ENCODE measurements at places on chromosomes 7 and 10.

DNA sequence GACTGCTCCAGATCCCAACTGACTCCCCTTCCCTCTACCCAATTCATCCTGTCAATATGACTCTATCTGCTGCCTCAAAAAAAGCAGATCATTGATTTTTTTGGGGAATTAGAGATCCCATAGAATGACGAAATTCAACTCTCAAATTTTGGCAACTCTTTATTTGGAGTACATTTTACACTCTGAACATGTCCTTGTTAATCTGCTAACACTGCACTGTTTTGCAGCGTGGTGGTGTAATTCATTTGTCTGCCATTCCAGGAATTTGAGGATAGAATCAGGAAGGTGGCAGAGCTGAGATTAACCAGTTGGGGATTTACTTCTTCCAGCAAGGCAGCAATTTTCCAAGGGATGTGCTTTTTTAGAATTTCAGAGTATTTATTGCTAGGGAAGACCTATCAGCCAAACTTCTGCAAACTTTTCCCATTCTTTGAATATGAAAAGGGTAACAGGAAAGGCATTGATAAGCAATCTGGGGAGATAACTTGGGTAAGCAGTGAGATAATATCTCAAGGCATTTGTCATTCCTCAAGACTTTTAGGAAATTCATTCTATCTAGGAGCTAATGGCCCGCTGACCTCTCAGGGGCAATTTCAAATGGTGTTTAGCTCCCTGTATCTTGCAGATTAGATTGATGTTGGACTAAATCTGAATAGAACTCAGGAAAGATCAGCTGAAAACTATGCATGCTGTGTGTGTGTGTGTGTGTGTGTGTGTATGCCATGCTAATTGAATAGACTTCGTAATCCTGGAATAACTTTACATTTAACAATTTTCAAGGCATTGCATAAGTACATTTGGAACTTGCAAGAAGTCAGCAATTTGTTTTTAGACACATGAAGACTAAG, 9.7 kb downstream of the BAMBI start:
- DNase-seq, result no peak

GRCh38 chr10:109963439-109963838, 40.1 kb upstream of the XPNPEP1 start:
- DNase-seq, result no peak

GRCh38 chr7:8154272-8154671, 107.7 kb downstream of the ICA1 start:
- no peak for DNase-seq

DNA sequence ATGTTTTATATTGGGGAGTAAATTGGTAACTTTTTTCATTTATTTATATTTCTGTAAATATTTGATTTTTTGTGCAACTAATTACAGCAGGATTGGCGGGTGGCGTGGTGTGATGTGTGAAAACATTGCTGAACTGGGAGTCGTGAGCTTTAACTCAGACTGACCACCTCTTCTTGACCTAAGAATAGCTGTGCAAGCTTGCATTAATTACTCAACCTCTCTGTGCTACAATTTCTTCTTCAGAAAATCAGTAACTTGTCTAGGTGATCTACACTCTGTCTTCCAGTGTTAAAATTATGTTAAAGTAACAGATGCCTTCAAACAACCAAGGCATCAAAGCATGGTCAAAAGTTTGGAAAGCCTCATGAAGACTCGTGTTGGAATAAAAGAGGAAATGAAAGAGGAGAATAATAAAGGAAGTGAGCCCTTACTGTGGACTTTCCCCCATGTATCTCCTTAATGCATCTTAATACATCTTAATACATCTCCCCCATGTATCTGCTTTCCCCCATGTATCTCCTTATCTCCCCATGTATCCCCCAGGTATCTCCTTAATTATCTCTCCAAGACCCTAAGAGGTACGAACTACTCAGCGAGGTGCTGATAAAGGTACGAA, 71.2 kb downstream of the SVIL start:
- DNase-seq, result no peak

- no peak for DNase-seq
Observed at GRCh38 chr10:51892965-51893658, 193.7 kb upstream of the CSTF2T start.

DNA sequence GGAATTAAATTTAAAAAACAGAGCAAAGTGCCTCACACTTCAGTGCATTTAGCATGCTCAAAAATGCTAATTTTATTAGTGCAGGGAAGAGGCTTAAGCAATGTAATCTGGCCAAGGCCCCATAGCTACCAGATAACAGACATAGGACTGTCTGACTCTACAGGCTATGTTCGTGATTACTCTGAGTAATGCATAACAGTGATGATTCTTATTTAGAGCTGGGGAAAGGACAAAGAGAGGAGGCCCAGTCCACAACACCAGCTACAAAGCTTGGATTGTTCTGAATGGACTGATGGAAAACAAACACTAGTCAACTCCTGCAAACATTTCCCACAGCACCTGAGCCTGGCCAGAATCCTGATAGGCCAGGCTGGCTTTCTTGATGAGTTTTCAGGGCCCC, 8.4 kb upstream of the CH25H start:
- no peak for DNase-seq

- DNase-seq, result no peak
Observed at GRCh38 chr7:22319424-22320403, 37.2 kb downstream of the RAPGEF5 start.

- DNase-seq, result peak; percentile 60
Observed at GRCh38 chr10:79068562-79069324, at the start of gene ZMIZ1. ZMIZ1 (plus strand) TSS chr10:79068966; CDS start chr10:79201633, 132,667 bp downstream.

DNA sequence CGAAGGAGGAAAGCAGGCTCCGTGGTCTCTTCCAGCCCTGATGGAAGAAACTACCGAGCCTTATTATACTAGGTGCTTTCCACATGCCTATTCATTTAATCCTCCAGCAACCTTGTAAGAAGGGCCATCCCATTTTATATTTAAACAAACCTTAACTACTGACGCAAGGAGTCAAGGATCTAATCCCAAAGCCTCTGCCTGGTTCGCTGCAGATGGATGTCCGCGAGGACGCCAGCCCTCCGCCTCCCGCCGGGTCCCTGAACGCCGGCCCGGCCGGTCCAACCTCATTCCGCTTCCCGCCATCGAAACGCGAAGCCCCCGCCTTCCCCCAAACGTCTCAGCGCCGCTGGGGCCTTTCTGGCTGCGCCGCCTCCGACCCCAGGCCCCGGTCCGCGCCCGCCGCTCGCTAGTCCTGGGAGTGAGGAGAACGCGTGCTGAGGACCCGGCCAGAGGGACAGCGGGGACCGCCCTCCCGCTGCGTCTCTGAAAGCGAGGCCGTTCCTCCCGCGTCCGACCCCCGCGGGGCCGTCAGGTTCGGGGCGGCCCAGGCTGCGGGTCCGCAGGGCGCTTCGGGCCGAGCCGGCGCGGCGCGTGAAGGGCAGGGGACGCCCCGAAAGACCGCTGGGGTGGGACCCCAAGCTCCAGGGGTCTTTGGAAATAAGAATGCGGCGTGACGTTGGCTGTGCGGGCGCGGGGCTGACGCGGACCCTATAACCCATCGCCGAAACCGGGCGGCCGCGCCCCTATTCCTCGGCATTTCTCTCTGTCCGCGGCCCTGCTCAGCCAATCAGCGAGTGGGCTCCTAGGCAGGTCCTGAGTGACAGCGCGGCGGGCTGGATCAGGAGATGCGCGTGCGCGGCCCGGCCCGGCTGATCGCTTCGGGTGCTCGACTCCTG, at the start of gene ATP6V0E2:
Gene ATP6V0E2, plus strand, starts transcription at position 896 of the 896 bp plus-strand sequence. CDS start 97 bp downstream, outside the sequence.
- no peak for DNase-seq

- no peak for DNase-seq
Observed at GRCh38 chr10:86164174-86164774, 202.3 kb downstream of the GRID1 start.

DNA sequence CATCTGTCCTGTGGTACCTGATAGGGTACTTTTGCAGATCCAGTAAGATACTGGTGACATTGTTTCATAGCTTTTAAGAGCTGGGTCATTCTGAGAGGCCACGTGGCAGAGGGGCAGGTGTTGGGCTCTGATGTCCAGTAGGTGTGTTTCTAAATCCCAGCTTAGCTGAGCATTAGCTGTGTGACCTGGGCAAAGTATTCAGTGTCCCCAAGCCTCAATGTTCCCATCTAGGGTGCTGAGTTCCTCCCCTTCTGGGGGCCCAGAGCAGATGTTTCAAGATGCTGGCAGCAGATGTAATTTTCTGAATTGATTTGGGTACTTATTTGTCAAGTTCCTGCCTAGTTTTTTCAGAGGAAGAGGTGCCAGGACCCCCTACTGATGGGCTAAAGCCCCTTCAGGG, 52.9 kb downstream of the NEURL1 start:
- DNase-seq, result no peak

- DNase-seq, result no peak
Observed at GRCh38 chr10:32041290-32042028, 14.8 kb downstream of the KIF5B start.

DNA sequence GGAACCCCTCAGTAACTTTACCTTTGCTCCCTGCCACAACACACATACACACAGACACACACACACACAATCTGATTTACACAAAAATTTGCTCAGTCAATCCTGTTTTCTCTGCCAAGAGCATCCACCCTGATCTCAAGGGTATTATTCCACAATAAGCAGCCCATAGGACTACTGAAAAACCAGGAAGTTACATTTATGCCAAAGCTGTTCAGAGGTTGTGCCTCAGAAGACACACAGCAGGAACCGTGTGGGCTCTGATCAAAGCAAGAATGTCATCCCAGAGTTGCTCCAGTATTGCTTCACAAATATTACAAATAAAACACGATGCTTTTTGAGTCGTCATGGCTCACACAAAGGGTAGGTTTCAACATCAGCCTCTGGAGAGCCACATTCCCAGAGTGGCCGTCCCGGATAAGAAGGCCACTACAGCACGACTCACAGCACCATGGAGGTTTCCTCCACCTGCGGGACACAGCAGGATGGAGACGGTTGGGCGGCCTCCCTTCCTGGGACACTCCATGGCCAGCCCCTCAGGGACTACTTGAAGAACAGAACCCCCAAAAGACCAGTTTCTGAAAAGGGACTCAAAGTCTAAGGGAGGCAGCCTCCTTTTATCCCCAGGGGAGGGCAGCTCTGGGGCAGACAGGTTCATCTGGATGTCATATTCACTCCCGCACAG, 1.6 kb downstream of the AIFM2 start:
- DNase-seq, result no peak

- no peak for DNase-seq
Observed at GRCh38 chr10:44368637-44369036, 16.3 kb downstream of the CXCL12 start.

- no peak for DNase-seq
Observed at GRCh38 chr7:83861-84632, 108.3 kb upstream of the FAM20C start.

- DNase-seq, result no peak
Observed at GRCh38 chr7:80607136-80607535, 31.3 kb upstream of the CD36 start.

GRCh38 chr10:43749940-43750552, 101.4 kb upstream of the ZNF32 start:
- DNase-seq, result no peak

GRCh38 chr10:126101736-126102135, 205.4 kb downstream of the FANK1 start:
- no peak for DNase-seq

- no peak for DNase-seq
Observed at GRCh38 chr10:36171953-36172940, 530.2 kb upstream of the FZD8 start.

GRCh38 chr7:3117081-3117480, 73.4 kb upstream of the CARD11 start:
- DNase-seq, result no peak

DNA sequence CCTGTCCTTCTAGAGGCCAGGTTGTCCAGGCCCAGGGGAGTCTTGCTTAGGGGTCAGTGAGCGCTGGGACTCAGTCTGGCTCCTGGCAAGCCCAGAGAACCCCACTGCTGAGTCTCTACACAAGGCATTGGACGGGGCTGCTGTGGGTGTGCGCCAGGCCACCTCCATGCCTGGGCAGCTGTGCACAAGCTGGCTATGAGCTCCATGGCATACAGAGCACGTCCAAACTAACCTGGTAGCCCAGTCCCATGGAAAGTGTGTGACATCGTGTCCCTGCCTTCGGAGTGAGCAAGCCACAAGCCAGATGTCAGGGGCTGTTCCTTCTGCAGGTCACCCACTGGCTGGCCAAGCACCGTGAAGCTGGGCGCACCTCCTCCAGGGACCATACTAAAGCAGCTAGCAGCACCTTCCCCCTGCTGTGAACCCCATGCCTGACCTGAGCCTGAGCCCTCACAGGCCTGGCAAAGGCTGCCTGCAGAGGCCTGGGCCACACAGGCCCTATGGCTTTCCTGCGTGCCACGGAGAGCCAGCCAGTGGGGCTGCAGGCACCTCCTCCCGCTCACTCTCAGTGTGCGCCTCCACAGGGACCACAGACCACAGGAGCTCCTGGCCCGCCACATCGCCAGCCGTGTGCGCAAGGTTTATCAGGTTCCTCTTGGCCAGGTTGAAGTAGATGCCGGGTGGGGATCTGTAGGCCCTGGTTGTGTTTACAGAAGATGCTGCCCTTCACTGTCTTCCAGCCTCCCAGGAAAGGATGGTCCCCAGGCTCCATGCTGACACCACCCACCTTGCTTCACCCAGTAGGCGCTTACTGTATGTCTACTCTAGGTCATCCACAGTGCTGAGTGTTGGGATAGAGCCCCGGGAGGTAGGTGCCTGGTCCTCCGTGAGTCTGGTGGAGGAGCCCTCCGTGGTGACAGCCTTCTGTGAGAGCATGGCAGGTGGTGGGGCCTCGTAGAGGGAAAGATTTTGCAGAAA, 219.7 kb downstream of the EBF3 start:
- DNase-seq, result no peak

DNA sequence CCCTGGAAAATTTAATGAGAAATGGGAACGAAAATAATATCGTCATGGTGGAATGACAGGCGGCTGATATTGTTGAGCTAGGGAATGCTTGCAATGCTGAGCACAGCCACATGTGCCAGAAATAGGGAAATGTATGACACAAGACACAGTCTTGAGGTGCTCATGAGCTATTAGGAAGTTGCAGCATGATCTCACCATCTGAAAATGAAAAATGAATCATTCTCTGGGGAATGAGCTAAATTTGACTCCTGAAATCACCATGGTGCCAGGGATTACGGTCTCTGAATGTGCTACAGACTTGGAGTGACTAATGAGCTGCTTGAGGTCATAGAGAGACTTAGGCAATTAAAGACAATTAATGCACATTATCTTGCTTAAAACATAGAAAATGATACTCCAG, 845.0 kb downstream of the CNTNAP2 start:
- DNase-seq, result no peak

GRCh38 chr10:127034790-127035189, 129.6 kb downstream of the DOCK1 start:
- DNase-seq, result no peak

DNA sequence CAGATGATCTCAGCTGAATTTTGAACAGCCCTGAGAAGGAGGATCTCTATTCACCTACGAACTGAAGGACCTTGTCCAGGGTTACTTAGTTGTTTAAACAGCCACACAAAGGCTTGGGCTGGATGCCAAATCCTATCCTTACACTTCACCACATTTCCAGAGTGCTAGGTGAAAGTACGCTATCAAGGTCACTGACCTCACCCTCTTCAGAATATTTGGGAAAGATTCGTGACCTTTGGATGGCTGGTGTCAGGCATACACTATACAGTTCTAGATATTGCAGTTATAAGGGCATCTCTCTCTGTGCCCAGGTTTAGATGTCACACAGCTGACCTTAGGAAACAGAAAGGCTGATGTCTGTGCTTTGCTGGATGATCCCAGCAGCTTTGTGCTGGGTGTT, 61.2 kb upstream of the ABLIM1 start:
- DNase-seq, result no peak

- no peak for DNase-seq
Observed at GRCh38 chr7:20030915-20031362, 186.2 kb downstream of the MACC1 start.

- no peak for DNase-seq
Observed at GRCh38 chr7:128037081-128037480, 5.8 kb upstream of the LRRC4 start.

Data from SIG-M5 (cell line).